ENCODE measurements at places on chromosomes 6 and 20.

- no peak for DNase-seq
Observed at GRCh38 chr6:148998704-148999103, 251.9 kb downstream of the UST start.

DNA sequence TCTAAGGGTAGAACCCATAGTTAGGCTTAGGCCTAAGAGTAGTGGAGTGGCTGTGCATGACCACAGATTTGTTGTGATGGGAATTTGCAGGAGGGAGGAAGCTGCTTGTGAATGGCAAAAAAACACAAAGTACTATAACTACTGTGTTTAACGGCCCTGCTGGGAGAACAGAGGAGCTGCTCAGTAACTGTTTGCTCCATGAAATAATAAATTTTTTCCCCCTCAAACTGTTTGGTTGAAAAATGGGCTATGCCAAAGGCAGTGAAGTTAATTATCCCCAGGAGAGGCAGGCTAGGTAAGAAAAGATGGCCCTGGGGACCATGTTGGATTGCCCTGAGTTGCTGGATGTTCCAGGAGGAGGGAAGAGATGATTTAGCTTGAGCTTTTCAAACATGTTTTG lies 256.5 kb upstream of the PRND start:
- DNase-seq, result no peak

DNA sequence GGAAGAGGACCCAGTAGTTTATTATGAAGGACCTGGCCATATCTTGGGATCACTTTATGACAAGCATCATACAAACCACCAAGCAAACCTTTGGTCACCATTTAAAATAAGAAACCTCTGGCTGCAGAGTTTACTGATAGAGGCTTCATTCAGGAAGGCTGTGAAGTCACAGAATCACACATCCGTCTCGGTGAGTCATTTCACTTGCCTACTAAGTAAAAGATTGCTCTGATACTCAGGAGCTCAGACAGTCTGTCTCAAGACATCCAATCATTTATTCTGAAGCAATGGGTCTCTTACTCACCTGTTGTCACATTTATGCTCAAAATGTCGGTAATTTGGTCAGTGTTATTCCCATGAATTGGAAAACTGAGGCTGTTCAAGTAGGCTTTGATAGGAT lies 33.7 kb downstream of the ADGRF5 start:
- no peak for DNase-seq

DNA sequence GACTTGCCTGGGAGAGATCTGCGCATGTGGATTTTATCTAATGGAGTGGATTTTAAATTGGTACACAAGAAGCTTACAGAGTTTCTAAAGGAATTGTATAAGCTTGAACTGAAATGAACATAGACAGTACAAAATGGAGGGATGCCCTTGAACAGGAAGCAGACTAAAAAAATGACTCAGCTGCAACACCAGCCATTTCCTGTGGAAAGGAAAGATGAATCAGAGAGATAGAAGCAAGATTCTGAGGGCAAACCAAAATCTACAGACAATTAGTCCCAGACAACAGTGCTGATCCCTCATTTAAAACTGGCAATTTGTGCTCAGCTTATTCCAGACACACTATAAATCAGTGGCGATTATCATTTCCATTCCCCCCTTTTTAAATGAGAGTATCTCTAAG lies 114.6 kb upstream of the TCF21 start:
- no peak for DNase-seq

DNA sequence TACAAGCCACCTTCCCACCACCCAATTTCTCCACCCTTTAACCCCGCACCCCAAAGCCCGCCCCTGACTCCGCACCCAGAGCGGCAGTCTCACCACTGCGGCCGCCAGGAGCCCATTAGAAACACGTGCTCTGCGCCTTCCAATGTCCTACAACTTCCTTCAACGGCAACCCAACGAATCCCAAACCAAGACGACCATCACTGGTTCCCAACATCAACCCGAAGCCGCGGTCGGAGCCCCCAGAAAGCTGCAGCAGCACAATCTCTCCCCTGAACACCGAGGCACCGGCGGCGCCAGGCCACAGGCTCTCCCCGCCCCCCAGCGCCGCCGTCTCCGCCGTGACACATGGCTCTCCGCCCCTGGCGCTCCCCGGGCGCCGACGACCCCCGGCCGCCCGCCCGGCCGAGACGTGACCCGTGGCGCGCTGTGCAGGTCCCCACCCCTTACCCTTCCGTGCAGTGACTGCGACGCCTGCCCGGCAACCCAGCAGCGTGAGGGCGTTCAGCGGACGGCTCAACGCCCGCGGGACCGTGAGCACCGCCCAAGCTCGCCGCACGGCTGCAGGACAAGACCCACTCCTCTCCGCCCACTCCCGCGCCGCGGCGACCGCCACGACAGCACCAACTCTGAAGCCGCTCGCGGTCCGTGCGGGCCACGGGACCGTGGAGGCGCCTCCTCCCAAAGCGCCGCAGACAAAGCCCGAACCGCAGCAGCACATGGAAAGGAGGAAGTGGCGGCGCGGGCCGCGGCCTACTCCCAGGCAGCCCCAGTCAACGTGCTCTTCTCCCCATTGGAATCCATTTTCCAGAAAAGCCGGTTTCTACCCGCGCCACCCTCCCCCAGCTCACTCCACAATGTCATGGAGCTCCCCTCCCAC lies 551 bp downstream of the SYNCRIP start:
- DNase-seq, result no peak

- no peak for DNase-seq
Observed at GRCh38 chr6:165298875-165299274, 10.5 kb downstream of the C6orf118 start.

GRCh38 chr6:151534576-151534975 lies 40.8 kb downstream of the CCDC170 start:
- no peak for DNase-seq

DNA sequence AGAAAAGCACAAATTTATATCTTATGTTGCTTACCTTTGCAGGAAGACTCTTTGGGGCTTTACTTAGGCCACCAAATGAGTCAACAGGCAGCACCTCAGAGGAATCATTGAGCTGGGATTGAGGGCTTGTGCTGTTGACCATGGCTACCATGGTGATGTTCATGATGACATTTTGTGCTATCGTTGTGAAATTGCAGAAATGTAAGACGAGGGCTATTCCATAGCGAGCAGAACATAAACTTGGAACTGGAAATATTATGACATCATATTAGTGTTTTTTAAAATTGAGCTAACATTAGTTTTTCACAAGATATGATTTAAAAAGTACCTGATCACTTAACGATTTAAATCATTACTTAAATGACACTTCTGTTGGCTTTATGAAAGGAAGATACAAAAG lies 11.8 kb downstream of the SLC17A3 start:
- no peak for DNase-seq

DNA sequence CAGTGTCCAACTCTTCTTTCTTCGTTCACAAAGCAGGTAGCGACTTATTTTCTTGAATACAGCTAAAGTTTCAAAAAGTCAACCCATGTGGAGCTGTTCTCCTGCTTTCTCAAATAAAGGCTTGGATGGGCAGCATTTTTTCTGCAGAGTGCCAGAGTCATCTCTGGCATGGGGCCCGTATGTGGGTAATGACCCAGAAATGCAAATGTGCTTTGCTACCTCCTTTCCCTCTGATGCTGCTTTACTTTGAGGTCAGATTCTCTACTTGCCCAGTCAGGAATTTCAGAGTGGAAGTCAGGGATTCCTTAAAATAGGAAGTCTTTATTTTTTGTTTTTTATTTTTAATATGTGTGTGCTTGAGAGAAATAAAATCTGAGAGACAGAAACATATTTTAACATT lies 4.9 kb downstream of the NKAIN2 start:
- DNase-seq, result no peak

GRCh38 chr6:67629258-67629657 lies 1005.8 kb upstream of the ADGRB3 start:
- no peak for DNase-seq

Data from NCI-H1417 treated with DMSO at 0.1 percent for 48 hours (cell line).